ENCODE measurements at places on chromosomes 3 and 15. TPM values are rescaled to one million over a fixed set of nuclear protein-coding genes. Genes with fewer than 3 reads are reported as not detected.

CPNE9 gene
- total RNA-seq, result not detected

GRCh38 chr3:122918576-122919290 is 108.8 kb downstream of the SEMA5B start:
- DNase-seq, result no peak
- no peaks in the 10 kb centered on the region for H3K27me3 ChIP-seq
- H3K4me1 ChIP-seq, result no peaks in the 10 kb centered on the region
- H3K36me3 ChIP-seq, result no peaks in the 10 kb centered on the region
- H3K27ac ChIP-seq, result no peak overlapping the region

DNA sequence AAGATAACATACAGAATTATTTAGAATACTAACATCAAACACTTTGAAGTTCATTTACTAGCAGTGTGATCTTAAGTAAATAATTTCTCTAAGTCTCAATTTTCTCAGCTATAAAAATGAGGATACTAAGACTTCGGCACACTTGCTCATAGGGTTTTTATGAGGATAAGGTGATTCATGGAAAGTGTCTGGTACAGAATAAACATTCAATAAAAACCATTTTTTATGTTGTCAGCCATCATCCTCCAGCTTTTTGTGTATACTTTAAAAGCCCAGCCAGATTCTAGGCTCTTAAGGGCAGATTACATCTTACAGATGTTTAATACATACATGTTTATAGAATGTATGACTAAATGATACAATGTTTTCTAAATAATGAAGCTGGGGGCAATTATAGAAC is 56.8 kb downstream of the FEZF2 start:
- no peak overlapping the region for H3K4me3 ChIP-seq
- H3K27ac ChIP-seq, result no peak overlapping the region
- H3K27me3 ChIP-seq, result no peaks in the 10 kb centered on the region
- DNase-seq, result no peak
- peaks cover 5% of the 10 kb centered on the region for H3K4me1 ChIP-seq
- H3K36me3 ChIP-seq, result no peaks in the 10 kb centered on the region

CLDN1 gene
- 12.7 TPM for total RNA-seq

GRCh38 chr15:70016511-70016994 is 81.2 kb downstream of the TLE3 start:
- DNase-seq, result no peak
- no peak overlapping the region for H3K4me3 ChIP-seq
- no peaks in the 10 kb centered on the region for H3K27me3 ChIP-seq
- no peak overlapping the region for H3K27ac ChIP-seq
- no peaks in the 10 kb centered on the region for H3K36me3 ChIP-seq

PCSK6 gene
- total RNA-seq, result 14.4 TPM

MKRN3 gene
- total RNA-seq, result not detected

- no peak overlapping the region for H3K27ac ChIP-seq
- H3K4me3 ChIP-seq, result no peak overlapping the region
- H3K36me3 ChIP-seq, result no peaks in the 10 kb centered on the region
- no peaks in the 10 kb centered on the region for H3K4me1 ChIP-seq
- DNase-seq, result no peak
These were observed 53.1 kb downstream of the LYZL4 start for GRCh38 chr3:42357335-42357734.

LDHAL6B gene
- not detected for total RNA-seq

SPATA12 gene
- not detected for total RNA-seq

DNA sequence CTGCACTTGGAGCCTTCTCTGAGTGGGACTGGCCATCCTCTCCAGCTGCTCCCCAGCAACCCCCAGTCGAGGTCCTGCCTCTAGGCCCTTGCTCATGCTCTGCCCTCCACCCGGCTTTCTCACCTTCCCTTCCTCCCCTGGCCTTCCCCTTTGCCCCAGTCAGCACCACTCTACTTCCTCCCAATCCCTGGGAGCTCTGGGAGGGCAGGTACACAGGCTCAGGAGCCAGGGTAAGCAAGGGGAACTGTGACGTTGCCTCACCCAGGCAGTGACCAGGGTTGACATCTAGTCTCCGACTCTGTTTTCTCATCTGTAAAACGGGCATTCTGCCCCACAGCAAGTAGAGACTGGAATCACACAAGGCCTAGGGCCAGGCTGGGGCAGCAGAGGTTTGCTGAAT is 66.6 kb upstream of the TMEM115 start:
- H3K27me3 ChIP-seq, result no peaks in the 10 kb centered on the region
- no peak overlapping the region for H3K27ac ChIP-seq
- no peaks in the 10 kb centered on the region for H3K36me3 ChIP-seq
- H3K4me1 ChIP-seq, result no peaks in the 10 kb centered on the region
- DNase-seq, result no peak

OIP5 gene
- total RNA-seq, result not detected

DNA sequence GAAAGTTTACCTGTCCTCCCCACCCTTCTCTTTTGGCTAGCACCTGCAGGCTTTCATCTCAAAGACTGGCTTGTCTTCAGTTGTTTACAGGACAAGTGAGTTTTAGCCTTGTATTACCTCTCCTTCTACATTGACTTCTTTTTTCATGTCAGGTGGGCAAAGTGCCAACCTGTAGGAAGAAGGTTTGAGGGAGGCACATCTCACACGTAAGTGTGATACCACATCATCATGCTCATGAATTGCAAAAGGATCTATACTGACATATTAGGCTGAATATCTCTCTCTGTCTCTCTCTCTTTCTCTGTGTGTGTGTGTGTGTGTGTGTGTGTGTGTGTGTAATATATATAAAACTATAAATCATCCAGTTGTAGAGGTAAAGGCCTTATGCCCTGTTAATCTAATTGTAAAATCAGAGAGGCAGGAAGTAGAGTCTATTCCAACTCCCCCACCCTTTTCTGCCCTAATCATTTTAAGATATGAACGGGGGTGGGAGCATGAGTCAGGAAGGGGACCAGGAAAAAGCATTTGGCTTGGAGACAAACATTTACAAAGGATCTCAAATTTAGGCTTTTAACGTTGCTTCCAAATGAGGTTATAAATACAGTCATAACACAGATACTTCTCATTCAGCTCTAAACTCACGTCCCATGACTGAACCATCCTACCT is 107.0 kb upstream of the PFN2 start:
- peaks cover 15% of the 10 kb centered on the region for H3K4me1 ChIP-seq
- H3K4me3 ChIP-seq, result no peak overlapping the region
- H3K27ac ChIP-seq, result no peak overlapping the region
- DNase-seq, result no peak
- no peaks in the 10 kb centered on the region for H3K36me3 ChIP-seq
- no peaks in the 10 kb centered on the region for H3K27me3 ChIP-seq

LRRC34 gene
- 3.3 TPM for total RNA-seq

DNA sequence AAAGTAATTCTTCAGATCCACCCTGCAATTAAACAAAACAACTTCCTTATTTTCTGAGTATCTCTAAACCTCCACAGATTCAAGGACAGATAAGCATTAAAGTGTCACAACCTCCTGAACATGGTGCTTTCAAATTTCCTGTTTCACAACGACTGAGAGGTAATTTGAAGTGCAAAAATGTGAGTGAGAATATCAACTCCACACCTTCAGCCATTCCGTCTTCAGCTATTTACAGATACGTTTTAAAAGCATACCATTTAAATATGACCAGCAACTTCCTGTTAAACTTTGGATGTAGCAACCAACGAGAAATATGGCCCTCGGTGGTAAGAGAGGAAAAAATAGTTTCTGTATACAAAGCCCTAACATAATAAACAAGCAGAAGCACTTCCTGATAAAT is 32.1 kb upstream of the PCSK6 start:
- H3K4me1 ChIP-seq, result no peaks in the 10 kb centered on the region
- no peaks in the 10 kb centered on the region for H3K36me3 ChIP-seq
- no peak overlapping the region for H3K27ac ChIP-seq
- H3K27me3 ChIP-seq, result no peaks in the 10 kb centered on the region
- H3K4me3 ChIP-seq, result no peak overlapping the region

- H3K27ac ChIP-seq, result no peak overlapping the region
- no peaks in the 10 kb centered on the region for H3K36me3 ChIP-seq
- no peaks in the 10 kb centered on the region for H3K27me3 ChIP-seq
These were observed 71.0 kb upstream of the MDFIC2 start for GRCh38 chr3:70383360-70383831.

GRCh38 chr3:140247775-140248174 is 312.8 kb downstream of the CLSTN2 start:
- H3K27me3 ChIP-seq, result no peaks in the 10 kb centered on the region
- DNase-seq, result no peak
- H3K4me1 ChIP-seq, result no peaks in the 10 kb centered on the region
- H3K36me3 ChIP-seq, result no peaks in the 10 kb centered on the region

DNA sequence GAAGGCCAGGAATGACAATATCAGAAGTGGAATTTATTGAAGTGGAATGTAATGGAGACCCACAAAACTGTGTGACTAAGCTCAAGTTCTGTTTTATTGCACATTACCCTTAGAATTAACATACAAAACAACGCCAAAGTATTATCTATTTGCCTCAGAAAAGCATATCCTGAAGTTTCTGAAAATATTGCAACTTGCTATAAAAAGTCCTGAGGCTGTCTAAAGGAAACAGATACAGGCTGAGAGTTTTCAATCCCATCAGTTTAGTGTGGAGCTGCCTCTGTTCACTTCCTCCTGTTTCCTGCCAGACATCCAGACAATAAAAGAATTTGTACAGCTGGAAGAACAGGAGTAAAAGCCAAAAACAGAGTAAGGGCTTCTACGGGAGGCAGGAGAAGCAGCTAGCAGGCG is 108.8 kb downstream of the FBN1 start:
- H3K4me1 ChIP-seq, result peaks cover 40% of the 10 kb centered on the region
- H3K27ac ChIP-seq, result peak overlapping the region; percentile 70
- no peak for DNase-seq
- H3K27me3 ChIP-seq, result no peaks in the 10 kb centered on the region
- H3K36me3 ChIP-seq, result no peaks in the 10 kb centered on the region

- H3K4me1 ChIP-seq, result no peaks in the 10 kb centered on the region
- H3K27me3 ChIP-seq, result no peaks in the 10 kb centered on the region
- H3K27ac ChIP-seq, result no peak overlapping the region
- no peaks in the 10 kb centered on the region for H3K36me3 ChIP-seq
These were observed 33.3 kb downstream of the RHCG start for GRCh38 chr15:89463113-89463512.

- no peaks in the 10 kb centered on the region for H3K27me3 ChIP-seq
- DNase-seq, result no peak
- no peak overlapping the region for H3K4me3 ChIP-seq
- no peaks in the 10 kb centered on the region for H3K4me1 ChIP-seq
These were observed 348.3 kb downstream of the MFSD1 start for GRCh38 chr3:159150180-159150579.

- no peak overlapping the region for H3K4me3 ChIP-seq
- no peaks in the 10 kb centered on the region for H3K36me3 ChIP-seq
- H3K27ac ChIP-seq, result no peak overlapping the region
- no peaks in the 10 kb centered on the region for H3K27me3 ChIP-seq
These were observed 5.6 kb upstream of the NR1I2 start for GRCh38 chr3:119776304-119776703.

RFTN1 gene
- total RNA-seq, result 15.9 TPM

DNA sequence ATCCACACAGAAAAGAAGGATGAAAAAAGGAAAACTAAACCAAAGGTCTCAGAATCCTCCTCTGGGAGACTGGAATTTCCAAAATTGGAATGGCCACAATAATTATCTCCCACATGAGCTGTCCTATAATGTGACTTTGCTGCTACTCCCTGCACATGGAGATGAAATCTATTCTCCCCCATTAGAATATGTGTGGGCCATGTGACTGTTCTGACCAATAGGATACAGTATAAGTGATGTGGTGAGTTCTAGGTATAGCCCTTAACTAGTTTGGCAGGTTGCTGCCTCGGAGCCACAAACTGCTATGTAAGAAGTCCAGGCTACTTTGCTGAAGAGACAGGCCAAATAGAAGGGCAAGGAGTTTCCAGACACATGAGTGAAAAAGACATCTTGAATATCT is 5.2 kb downstream of the TRIM59 start:
- DNase-seq, result no peak
- no peaks in the 10 kb centered on the region for H3K4me1 ChIP-seq
- H3K27ac ChIP-seq, result no peak overlapping the region
- H3K36me3 ChIP-seq, result no peaks in the 10 kb centered on the region
- H3K27me3 ChIP-seq, result no peaks in the 10 kb centered on the region

GRCh38 chr3:184713040-184713355 is 1.1 kb upstream of the MAGEF1 start:
- H3K4me1 ChIP-seq, result peaks cover 48% of the 10 kb centered on the region
- no peak overlapping the region for H3K4me3 ChIP-seq
- H3K27me3 ChIP-seq, result no peaks in the 10 kb centered on the region
- DNase-seq, result no peak
- H3K36me3 ChIP-seq, result no peaks in the 10 kb centered on the region
- H3K27ac ChIP-seq, result no peak overlapping the region

- H3K36me3 ChIP-seq, result no peaks in the 10 kb centered on the region
- no peak overlapping the region for H3K27ac ChIP-seq
- no peak for DNase-seq
- H3K4me1 ChIP-seq, result no peaks in the 10 kb centered on the region
- H3K4me3 ChIP-seq, result no peak overlapping the region
These were observed 25.1 kb downstream of the SOX14 start for GRCh38 chr3:137789236-137789635.

PARP15 gene
- total RNA-seq, result 1.1 TPM

ZNF717 gene
- total RNA-seq, result 4.3 TPM

DNA sequence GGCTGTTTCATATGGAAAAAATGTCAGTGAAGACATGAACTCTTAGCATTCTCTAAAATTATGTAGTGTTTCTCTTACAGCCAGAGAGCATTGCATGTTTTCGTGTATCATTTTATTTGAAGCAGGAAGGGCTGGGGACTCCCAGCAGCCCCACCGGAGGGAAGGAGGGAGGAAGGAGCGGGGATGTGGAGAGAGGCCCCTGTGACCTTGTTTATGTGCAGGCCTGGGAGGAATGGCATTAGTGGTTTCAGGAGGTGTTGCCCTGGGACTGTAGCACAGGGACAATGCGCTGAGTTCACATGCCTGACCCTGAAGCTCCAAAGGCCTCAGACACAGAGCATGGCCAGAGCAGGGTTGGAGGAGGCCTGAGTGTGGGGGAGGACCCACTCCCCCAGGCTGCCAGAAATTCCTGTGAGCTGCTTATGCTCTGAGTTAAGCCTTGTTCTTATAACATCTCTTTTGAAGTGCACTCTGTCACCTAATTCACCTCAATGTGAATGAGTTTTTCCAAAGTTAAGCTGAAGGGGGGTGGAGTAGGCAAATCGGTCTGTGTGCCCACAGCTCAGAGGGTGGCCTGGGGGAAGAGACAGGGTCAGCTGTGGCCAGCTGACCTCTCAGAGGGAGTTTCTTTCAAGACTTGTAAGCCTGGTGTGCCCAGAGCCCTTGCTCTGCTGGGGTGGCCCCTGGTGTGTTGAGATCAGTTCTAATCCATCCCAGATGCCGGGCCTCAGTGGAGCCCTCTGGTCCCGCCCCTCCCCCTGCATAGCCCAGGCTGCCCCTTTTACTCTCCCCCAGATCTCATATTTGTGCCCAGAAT is 3.9 kb upstream of the RNU6-1 start:
- no peak overlapping the region for H3K27ac ChIP-seq
- DNase-seq, result no peak
- no peaks in the 10 kb centered on the region for H3K4me1 ChIP-seq
- no peaks in the 10 kb centered on the region for H3K36me3 ChIP-seq

DNA sequence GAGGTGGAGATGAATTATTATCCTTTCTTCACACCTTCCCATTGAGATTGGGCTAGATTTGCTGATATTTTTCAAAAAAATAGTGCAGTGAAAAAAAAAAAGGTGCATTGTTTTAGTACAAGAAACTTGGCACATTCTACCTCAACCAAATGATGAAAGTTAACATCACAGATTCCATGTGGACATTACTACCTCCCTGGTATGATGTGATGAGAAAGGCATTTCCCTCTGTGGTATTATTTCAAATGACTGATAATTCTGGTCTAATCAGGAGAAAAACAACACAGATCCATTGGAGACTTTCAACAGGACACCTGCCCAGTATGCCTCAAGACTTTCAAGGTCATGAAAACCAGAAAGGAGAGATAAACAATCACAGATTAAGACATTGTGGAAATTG is 313.4 kb downstream of the BCHE start:
- H3K4me1 ChIP-seq, result no peaks in the 10 kb centered on the region
- DNase-seq, result no peak
- H3K27me3 ChIP-seq, result no peaks in the 10 kb centered on the region
- no peaks in the 10 kb centered on the region for H3K36me3 ChIP-seq
- H3K4me3 ChIP-seq, result no peak overlapping the region
- no peak overlapping the region for H3K27ac ChIP-seq

HIGD2B gene
- not detected for total RNA-seq

Measured in right atrium auricular region (tissue), 2 donors.